ENCODE measurements at places on chromosomes 11 and 22.

- peak; percentile 74 for DNase-seq
These were observed 555.3 kb downstream of the MIAT start for GRCh38 chr22:27212617-27213177.

- no peak for DNase-seq
These were observed 113.3 kb downstream of the MORC2 start for GRCh38 chr22:30855266-30855665.

GRCh38 chr11:123479048-123479837 is 49.2 kb downstream of the GRAMD1B start:
- no peak for DNase-seq

DNA sequence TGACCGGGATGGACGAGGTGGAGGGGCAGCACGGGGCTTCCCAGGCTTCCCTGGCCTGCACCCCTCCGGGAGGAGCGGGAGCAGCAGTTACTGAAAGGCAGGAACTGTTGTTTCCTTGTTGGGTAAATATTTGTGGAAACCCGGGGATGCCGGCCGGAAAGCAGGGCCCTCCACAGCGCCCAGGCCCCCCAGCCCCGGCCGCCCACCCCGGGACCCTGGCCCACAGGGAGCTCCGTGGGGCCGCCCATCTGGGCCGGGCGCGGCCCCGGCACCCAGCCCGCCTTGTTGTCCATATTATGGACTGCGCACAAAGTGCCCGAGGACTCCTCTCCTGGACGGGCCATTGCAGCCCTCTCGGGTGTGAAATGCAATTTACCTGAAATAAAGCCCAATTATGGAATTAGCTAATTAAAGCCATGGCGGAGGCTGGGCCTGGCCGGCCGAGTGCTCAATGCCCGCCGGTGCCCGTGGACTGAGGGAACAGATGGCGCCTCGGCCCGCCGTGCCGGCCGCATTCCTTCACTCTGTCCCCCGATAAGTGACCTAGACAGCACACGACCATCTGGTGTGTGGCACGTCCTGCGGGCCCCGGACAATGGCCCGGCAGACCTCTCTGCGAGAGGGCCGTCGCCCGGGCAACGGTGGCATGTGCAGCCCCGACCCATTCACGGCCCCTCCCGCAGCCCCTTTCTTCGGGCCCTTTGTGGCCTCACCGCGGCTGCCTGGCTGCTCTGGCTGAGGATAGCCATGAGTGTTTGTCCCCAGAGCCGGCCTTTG is 35.4 kb downstream of the CDKN1C start:
- DNase-seq, result no peak

DNA sequence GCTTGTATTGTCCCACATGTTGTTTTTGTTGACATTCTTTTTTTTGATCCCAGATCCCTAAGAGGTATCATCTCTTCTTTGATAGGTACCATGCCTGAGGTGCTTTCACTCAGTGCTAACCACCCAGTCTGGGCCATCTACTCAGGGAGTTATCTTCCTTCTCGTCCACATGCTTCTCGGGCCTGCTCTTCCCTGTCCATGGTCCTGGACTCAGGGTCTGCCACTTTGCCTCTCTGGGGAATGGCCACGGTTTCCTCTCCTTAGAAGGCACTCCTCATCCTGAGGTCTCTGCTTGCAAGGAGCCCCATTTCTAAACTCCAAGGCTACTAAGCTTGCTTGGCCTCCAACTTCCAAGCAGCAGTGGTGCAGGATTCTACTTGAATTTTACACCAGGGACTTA is 227.0 kb upstream of the NCAM1 start:
- DNase-seq, result no peak

GRCh38 chr11:11998091-11998781 is 10.2 kb downstream of the DKK3 start:
- peak; percentile 13 for DNase-seq

GRCh38 chr11:110857892-110858546 is 145.8 kb upstream of the ARHGAP20 start:
- DNase-seq, result no peak

DNA sequence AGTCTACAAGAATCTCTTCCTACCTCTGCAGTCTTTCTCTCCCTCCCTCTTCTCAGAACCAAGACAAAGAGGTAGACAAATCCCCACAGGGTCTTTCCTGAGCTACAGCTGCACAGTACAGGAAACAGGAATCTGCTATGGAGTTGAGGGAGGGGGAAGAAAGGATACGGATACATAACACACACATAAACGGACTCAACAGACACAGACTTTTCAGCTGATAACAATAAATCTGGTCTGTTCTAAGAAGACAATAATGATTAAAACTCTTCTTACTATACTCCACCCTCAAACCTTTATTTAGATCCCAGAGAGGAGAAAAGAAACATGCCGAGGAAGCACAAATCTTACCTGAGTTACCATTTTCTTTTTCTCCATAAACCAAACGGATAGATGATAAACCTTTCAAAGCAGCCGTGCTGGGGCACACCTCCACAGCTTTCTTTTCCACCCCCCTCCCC is 122.2 kb downstream of the APOL5 start:
- DNase-seq, result no peak

DNA sequence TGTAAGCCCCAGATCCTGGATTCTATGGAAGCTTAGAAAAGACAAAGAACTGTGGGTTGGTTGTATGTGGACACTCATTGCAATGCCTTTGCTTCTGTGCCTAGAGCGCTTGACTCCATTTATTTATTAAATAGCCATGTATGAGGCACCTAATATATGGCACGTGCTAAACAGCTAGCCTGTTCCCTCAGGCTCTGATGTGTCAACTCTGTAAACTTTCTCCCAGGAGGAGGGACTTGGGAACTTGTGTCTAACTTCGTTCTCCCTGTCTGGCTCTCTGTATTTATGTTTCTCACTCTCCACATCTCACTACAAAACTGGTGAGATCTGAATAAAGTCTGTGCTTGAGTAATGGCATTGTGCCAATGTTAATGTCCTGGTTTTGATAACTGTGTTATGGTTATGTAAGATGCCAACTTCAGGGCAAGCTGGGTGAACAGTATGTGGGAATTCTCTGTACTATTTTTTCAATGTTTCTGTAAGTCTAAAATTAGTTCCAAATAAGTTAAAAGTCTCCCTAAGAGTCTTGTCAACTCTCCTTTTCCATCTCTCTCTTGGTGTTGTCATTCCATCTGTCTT is 34.1 kb upstream of the ZBTB16 start:
- no peak for DNase-seq

DNA sequence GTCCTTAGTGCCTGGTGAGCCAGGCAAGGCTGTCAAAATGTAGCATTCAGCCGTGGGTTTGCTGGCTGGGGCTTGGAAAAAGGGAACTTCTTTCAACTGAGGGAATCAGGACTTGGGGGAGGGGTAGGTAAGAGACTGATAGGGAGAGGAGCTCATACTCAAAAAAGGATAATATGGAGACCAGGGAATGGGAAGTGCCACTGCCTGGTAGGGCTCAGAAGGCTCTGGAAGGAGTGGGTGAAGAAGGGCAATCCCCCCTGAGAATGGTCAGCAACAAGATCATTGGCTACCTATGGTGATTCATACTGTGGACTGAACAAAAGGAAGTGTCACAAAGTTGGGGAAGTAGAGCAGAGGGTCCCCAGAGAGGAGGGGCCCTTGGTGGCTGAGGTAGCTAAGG is 1.9 kb downstream of the CNGA4 start:
- no peak for DNase-seq

DNA sequence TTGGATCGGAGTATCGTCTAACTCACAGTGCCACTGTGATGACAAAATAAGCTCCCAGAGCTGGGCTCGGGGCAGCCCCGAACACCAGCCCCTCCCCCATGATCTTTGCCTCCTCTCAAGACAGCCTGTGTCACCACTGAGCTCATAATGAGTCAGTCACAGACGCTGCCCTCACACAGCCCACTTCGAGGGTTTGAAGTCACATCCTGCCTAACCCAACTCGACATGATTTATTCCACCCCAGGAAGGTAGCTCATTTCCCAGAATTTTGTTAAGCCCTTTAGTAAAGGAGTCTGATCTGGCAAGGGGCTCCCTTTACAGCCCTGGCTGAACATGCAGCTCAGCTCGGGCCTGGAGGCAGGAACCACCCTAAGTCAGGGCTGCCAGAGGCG is 22.8 kb downstream of the MYH9 start:
- peak; percentile 71 for DNase-seq

DNA sequence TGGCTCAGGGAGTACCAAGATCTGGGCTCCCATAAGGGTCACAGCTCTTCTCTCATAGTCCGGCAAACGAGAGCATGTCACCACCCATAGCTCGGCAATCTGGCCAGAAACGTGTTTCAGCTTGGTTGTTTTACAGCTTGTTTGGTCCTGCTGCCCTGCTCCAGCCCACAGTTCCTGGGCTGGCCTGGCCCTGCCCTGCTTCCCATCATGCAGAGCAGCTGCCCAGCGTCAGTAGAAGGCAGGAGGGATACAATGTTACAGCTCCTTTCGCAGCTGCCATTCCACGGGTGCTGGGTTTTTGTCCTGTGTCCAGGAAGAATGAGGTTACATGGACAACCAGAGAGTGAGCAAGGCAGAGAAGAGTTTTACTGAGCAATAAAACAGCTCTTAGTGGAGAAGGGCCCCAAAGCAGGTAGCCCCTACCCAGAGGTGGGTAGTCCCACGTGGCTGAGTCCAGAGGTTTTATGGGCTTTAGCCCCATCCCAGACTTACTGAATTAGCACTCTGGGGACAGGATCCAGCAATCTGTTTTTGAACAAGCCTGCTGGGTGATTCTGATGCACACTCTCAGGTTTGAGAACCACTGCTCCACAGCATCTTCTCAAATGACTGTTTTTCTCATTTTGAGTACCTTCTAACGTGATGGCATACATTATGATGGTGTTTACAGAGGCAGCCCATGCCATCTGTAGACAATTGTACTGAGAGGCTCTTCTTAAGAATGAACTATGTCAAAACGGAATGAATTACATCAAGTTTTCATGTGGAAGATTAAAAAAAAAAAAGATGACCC is 5.8 kb upstream of the MS4A18 start:
- DNase-seq, result no peak

DNA sequence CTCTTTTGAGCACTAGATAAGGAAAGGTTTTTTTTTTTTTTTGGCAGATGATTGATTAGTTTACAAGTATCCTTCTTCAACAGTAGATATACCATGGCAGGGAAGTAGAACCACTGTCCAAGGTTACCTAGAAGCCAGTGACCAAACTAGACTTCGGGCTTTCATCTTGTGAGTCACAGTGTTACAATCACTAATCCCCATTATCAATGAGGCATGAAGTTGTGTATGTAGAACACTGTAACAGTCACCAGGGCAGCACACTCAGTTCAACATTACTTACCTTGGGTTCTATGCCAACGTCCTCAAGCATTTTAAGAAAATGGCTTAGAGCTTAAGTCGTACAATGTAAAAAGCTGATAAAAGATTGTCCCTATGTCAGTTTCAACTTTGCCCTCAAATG is 430.9 kb downstream of the ETS1 start:
- DNase-seq, result no peak

- DNase-seq, result no peak
These were observed 2.9 kb downstream of the RPS3 start for GRCh38 chr11:75402002-75402773.

GRCh38 chr11:65454311-65454695 is 31.7 kb downstream of the NEAT1 start:
- no peak for DNase-seq

GRCh38 chr11:61683961-61684869 is 4.0 kb downstream of the DAGLA start:
- DNase-seq, result no peak

- no peak for DNase-seq
These were observed 568 bp downstream of the ALG8 start for GRCh38 chr11:78138694-78139421.

DNA sequence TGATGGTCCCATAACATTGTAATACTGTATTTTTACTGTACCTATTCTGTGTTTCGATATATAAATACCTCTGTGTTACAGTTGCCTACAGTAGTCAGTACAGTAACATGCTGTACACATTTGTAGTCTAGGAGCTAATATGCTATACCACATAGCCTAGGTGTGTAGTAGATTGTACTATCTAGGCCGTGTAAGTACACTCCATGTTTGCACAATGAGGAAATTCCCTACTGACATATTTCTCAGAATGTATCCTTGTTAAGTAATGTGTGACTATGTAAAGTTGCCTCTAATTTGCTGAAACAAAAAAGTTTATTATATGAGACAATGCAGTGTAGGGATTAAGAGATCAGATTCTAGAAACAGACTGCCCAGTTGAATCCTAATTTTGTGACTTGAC is 21.3 kb downstream of the CAPRIN1 start:
- DNase-seq, result no peak

DNA sequence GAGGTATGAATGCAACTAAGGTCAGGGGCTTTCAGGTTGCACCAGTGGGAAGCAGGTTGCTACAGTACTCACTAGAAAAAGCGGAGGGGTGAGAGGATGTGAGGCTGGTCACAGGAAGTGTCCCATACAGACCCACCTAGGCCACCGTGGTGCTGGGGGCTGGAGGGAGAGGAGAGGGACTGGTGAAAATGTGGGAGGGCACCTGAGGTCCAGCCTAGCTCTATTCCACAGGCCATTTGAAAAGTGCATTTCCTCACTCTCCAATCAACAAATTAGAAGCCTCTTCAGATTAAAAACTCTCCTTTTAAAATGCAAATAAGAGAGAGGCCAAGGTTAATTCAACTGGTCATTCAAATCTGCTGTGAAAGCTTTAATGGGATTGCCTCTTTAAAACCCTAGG is 38.6 kb upstream of the NCAM1 start:
- DNase-seq, result no peak

GRCh38 chr11:77449060-77449521 is 24.8 kb downstream of the PAK1 start:
- DNase-seq, result no peak

- no peak for DNase-seq
These were observed 26.5 kb downstream of the KRTAP5-5 start for GRCh38 chr11:1656061-1656441.

GRCh38 chr11:134032501-134033091 is 36.3 kb upstream of the JAM3 start:
- DNase-seq, result no peak

GRCh38 chr11:30666817-30667216 is 80.7 kb upstream of the MPPED2 start:
- DNase-seq, result no peak

- DNase-seq, result no peak
These were observed 49.3 kb downstream of the TSPAN18 start for GRCh38 chr11:44775985-44776446.

GRCh38 chr11:40099426-40100161 is 1359.9 kb downstream of the LRRC4C start:
- no peak for DNase-seq

DNA sequence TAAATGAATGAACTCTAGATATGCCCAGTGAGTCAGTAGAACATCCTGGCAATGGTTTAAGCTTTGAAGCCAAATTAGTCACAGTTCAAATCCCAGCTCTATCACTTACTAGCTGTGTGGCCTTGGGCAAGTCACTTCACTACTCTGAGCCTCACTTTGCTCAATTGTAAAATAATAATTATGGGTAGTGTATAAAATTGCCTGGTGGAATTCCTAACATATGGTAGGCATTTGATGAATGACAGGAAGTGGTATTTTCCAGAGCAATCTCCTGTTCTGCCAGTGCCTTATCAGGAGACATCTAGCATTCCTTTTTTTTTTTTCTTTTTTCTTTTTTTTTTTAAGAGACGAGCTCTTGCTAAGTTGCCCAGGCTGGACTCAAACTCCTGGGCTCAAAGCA is 13.0 kb downstream of the SCN4B start:
- no peak for DNase-seq
